ENCODE measurements at places on chromosomes 1 and 21. TPM values are rescaled to one million over a fixed set of nuclear protein-coding genes. Genes with fewer than 3 reads are reported as not detected.

The DIO1 gene
- total RNA-seq, result not detected

The CRYAA gene
- total RNA-seq, result not detected

The PADI1 gene
- 0.58 TPM for total RNA-seq

The PITHD1 gene
- 37.8 TPM for total RNA-seq

The FAM151A gene
- total RNA-seq, result not detected

The ANKRD65 gene
- 0.86 TPM for total RNA-seq

The TNFRSF25 gene
- 33.7 TPM for total RNA-seq

The C1orf87 gene
- not detected for total RNA-seq

The HES3 gene
- not detected for total RNA-seq

The EVA1B gene
- total RNA-seq, result 5.7 TPM

The RIMKLA gene
- not detected for total RNA-seq

The CAPN8 gene
- 1.0 TPM for total RNA-seq

Data from MCF 10A (cell line).